ENCODE measurements at places on chromosomes 3 and 15. TPM values are rescaled to one million over a fixed set of nuclear protein-coding genes. Genes with fewer than 3 reads are reported as not detected.

The PIERCE2 gene
- 0.18 TPM for total RNA-seq

The KLHL24 gene
- 23.3 TPM for total RNA-seq

The CD96 gene
- total RNA-seq: 0.32 TPM

The SLC51B gene
- total RNA-seq: not detected

The ATP8B4 gene
- 0.49 TPM for total RNA-seq

The NUDT16 gene
- 15.4 TPM for total RNA-seq

The CHRD gene
- 0.18 TPM for total RNA-seq

The GNAT1 gene
- total RNA-seq: not detected

The TGFBR2 gene
- total RNA-seq: 336 TPM

The CPNE9 gene
- not detected for total RNA-seq

The ITGA11 gene
- 30.9 TPM for total RNA-seq

The ACKR2 gene
- total RNA-seq: not detected

The ZNF774 gene
- 0.32 TPM for total RNA-seq

The CFAP20DC gene
- total RNA-seq: 4.5 TPM

The SPATA12 gene
- not detected for total RNA-seq

The CLSTN2 gene
- 4.2 TPM for total RNA-seq
